Stimulated activated CD4-positive, alpha-beta T cell treated with anti-CD3 and anti-CD28 coated beads, Interleukin-15, amount 100 ng/mL, for 1 hour (primary cell): ENCODE measurements at places on chromosomes 5 and 9.

DNA sequence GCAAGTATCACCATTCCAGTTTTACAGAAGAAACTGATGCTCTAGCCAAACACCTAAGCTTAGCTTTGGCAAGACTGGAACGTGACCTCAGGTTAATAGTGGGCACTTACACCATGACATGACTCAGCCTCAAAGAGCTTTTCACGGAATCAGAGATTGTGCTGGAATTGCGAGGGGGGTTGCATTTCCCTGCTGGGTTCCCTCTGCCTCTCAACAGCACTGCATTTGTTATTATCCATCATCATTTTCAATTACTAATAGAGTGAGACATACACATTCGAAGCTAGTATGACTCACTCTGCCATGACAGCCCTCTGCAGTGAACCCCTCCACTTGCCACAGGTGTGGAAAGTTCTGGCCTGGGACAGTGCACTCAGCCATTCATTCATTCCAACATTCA is 8.0 kb downstream of the SPOCK1 start:
- no peak for DNase-seq

GRCh38 chr9:36191290-36191645 is 547 bp downstream of the CLTA start:
- DNase-seq = peak; percentile 18

DNA sequence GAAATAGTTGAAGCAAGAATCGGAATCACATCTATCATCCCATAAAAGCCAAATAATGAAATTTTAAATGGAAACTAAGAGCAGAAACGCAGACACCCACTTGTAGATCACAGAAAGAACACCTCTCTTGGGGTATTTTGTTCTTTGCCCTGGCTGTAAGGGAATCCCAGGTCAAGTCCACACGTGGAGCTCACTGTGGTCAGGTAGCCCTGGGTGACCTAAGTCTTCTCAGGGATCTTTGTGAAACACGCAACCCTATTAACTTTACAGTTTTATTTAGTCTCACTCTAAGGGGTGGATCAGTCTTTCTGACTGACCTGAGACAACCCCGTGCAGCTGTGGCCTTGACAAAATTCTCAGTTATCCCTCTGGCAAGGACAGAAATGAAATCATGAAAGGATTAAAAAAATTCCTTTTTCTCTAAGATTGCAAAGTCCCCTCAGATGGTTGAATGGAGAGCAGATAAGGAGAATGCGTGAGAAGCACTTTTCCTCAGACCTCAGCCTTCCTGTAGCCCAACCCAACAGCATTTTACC is 111.6 kb downstream of the NREP start:
- DNase-seq = no peak

- no peak for DNase-seq
These were observed 324.8 kb downstream of the ADAMTS6 start for GRCh38 chr5:65156933-65157332.

DNA sequence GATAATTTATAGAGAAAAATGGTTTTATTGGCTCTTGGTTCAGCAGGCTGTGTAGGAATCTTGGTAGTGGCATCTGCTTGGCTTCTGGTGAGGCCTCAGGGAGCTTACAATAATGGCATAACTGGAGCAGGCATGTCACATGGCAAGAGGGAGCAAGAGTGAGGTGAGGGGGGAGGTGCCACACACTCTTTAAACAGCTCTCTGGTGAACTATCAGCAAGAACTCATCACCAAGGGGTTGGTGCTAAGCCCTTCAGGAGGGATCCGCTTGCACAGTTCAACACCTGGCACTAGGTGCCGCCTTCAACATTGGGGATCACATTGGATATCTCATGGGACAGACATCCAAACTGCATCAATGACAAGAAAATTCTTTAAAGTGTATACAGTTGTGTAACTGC is 10.5 kb downstream of the GPBP1 start:
- DNase-seq = no peak

GRCh38 chr9:135887021-135887507 is 20.3 kb downstream of the CAMSAP1 start:
- DNase-seq = no peak

- no peak for DNase-seq
These were observed 49.6 kb downstream of the RGS3 start for GRCh38 chr9:113513111-113513510.

- no peak for DNase-seq
These were observed 49.8 kb upstream of the SH3PXD2B start for GRCh38 chr5:172503925-172504700.

- no peak for DNase-seq
These were observed 62.9 kb downstream of the GCNT1 start for GRCh38 chr9:76521906-76522305.

- DNase-seq = no peak
These were observed 136.1 kb downstream of the LHFPL2 start for GRCh38 chr5:78512435-78512834.

DNA sequence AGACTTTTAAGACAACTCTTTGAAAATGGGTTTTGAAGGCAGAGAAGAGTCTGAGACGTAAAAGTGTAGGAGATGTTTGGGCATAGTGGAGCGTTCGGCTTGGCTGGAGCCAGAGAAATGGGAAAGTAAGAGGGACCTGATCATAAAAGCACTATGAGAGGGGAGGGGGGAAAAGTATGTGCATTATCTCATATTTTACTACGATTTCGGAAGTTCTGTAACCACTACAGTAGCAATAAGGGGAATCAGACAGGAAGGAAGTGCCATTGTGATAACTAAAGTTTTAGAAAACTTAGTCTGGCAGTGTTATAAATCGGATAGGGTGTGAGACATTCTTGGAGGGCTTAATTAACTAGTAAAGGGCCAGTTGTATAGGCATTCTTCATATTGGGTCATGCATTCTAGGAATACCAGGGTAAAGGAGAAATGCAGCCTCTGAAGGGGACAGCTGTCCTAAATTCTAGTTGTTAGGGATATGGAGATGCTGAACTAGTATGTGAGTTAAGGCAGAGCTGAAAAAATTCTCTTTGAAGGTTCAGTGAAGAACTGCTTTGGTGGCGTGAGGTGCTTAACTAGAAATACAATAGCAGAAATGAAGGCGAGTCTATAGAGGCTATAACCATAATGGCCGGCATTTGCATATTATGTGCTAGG is 83.8 kb upstream of the FREM1 start:
- DNase-seq = no peak

- DNase-seq = no peak
These were observed 684.8 kb upstream of the CCNG1 start for GRCh38 chr5:162752612-162753011.

- DNase-seq = no peak
These were observed 6.8 kb upstream of the GRAMD2B start for GRCh38 chr5:126416266-126416925.

DNA sequence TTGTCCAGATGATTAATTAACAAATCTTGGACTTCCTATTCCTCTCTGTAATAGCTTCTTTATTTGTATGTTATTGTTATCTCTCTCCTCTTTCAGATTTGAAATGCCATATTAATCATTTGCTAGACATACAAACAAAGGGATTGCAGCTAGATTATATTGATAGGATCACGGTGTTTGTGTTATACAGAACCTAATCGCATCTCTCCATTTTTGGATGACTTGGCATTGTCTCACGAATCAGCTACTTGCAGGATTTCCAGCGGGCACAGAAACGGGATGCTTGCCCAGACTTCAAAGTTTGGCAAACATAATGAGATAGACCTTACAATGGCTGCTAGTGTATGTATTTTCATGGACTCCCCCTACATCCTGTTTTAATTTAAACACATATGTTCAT is 368.1 kb downstream of the TLE4 start:
- DNase-seq = no peak

DNA sequence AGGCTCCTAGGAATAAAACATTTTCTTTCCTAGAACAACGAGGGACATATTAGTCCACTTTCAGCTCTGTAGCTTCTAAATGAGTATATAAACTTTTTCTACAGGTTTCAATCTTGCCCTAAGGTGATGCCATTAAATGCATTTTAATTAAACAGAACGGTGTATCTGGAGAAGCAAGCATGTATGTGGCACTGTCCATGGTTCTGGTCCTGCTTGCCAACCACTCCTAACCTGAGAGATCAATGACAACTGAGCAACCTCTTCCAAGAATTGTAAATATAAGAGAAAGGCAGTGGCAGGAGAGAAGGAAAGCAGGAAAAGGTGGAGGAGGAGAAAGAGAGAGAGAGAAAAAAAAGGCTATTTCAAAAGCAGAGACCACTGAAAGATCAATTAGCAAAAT is 95.6 kb upstream of the SPOCK1 start:
- DNase-seq = no peak

- no peak for DNase-seq
These were observed 19.8 kb upstream of the MRNIP start for GRCh38 chr5:179878222-179879002.

- no peak for DNase-seq
These were observed 378.4 kb upstream of the IRX4 start for GRCh38 chr5:2261004-2261703.

- DNase-seq = no peak
These were observed 102.4 kb upstream of the CDH9 start for GRCh38 chr5:27140831-27141230.

- DNase-seq = no peak
These were observed 44.4 kb upstream of the SNX2 start for GRCh38 chr5:122730456-122730855.

DNA sequence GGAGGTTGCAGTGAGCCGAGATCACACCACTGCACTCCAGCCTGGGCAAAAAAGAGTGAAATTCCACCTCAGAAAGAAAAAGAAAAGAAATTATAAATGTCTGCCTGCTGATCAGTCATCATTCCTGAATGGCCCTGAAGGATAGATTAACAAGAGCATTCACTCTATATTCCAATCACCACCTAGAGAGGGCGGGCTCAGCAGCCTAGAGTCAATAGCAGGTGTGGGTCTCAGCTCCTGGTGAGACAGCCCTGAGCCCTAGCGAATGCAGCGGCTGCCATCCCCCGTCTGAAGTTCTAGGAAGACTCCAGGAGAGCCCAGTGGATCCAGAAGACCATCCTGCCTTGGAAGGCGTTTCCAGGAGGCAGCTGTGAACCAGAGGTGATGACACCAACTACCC is 12.0 kb downstream of the FBP1 start:
- no peak for DNase-seq

DNA sequence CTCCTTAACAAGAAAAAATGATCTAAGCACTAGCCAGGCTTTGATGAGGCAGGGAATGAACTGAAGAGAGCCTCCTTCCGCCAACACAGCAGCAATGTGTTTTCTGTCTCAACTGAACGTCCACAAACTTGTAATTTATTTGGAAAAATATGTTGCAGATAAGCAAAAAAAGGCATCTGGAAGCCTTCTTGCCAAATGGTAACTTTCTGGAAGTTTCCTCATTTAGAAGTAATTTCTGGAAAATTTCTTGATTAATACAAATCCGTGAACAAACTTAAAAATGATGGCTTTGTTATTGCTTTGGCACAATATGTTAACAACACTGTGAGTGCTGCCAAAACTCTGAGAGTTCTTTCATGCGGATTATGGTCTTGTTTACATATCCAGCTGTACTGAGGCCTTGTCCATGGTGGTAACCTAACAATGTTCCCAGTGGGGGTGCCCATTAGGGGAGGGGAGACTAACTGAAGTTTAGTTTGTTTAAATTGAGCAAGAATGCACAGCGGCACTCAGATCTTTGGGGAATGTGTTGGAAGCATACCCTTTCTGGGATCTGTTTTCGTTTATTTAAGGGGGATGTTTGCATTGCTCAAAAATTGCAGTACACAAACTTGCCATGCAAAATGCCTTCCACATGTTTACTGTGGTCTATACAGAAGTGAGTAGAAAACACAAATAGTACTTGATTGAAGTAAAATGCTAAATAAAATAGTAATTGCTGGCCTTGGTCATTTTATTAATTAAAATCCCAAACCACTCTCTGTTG is 334.7 kb downstream of the NR2F1-AS1 start:
- no peak for DNase-seq

- no peak for DNase-seq
These were observed 1.1 kb upstream of the GNPDA1 start for GRCh38 chr5:142013734-142014521.

DNA sequence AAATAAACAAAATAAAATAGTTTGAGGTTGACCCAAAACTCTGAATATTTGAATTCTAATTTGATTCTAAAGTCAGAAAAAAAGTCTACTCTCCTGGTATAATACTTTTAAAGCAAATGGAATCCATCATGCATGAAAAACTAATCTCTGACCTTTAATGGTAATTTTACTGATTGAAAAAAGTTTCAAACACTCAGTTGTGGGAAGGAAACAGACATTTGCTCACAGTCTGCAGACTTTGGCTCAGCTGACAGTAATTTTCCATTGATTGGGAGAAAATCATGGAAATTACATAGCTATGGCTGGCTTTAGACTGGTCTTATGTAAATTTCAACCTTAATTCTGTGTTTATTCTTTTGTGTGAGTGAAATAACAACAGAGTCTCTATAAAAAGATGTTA is 574.3 kb downstream of the PDE4D start:
- no peak for DNase-seq
